ENCODE measurements at places on chromosomes 11 and 22.

- DNase-seq: no peak
Measured at GRCh38 chr11:73158356-73159051, 16.4 kb upstream of the FCHSD2 start.

GRCh38 chr11:85685820-85686459 lies at the start of gene CCDC89:
TSS of gene CCDC89 (minus strand) at chr11:85686195. CDS start at chr11:85686130, 65 bp downstream.
- no peak for DNase-seq

- DNase-seq: no peak
Measured at GRCh38 chr11:76664578-76665061, 5.9 kb downstream of the LRRC32 start.

DNA sequence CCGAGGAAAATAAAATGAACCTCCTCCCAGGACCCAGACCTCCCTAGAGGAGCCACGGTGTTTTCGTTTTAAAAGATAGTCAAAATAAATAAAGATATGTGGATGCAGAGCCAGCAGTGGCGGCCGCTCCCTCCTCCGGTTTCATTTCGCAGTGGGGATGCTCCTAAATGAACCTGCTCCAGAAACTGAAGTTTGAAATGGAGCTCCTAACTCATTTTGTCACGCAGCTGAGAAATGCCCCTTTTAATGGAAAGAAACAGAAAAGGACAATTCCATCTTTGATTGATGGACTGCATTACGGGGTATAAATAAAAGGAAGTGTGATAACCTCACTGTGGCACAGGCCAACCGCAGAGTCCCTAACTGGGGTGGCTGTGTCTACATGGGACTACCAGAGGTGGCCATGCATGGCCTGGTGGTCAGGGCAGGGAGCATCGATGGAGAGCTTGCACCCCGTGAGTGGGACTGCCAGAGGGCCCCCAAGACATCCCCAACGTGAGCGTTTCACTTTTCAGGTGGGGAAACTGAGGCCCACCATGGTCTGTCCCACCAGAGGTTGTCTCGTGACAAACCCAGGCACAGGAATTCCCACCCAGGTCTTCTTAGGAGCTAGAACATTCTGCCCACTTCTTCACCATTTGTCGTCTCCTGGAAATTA lies 426.6 kb downstream of the BRD1 start:
- no peak for DNase-seq

DNA sequence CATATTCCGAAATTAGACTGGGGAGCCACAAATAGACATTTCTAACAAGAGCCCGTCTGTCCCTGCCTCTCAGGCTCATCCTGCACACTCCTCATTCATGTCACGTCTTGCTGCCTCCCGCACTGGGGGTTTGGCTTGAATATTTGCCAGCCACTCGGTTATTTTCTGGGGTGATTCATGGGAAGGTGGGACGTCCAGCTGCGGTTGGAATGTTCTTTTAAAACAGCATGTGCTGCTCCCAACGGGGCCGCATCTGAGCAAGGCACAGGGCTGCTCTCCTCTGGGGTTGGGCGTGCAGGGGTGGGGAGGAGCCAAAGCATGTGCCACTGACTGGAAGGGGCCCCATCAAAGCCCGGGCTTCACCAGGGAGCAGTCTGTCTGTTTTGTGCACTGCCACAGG lies 25.9 kb upstream of the SLC5A4 start:
- no peak for DNase-seq

- peak; percentile 90 for DNase-seq
Measured at GRCh38 chr11:73307323-73308002, 613 bp upstream of the ARHGEF17 start.
